Right renal pelvis (tissue), 4 donors: ENCODE measurements at places on chromosomes 16 and 17. TPM values are rescaled to one million over a fixed set of nuclear protein-coding genes. Genes with fewer than 3 reads are reported as not detected.

DNA sequence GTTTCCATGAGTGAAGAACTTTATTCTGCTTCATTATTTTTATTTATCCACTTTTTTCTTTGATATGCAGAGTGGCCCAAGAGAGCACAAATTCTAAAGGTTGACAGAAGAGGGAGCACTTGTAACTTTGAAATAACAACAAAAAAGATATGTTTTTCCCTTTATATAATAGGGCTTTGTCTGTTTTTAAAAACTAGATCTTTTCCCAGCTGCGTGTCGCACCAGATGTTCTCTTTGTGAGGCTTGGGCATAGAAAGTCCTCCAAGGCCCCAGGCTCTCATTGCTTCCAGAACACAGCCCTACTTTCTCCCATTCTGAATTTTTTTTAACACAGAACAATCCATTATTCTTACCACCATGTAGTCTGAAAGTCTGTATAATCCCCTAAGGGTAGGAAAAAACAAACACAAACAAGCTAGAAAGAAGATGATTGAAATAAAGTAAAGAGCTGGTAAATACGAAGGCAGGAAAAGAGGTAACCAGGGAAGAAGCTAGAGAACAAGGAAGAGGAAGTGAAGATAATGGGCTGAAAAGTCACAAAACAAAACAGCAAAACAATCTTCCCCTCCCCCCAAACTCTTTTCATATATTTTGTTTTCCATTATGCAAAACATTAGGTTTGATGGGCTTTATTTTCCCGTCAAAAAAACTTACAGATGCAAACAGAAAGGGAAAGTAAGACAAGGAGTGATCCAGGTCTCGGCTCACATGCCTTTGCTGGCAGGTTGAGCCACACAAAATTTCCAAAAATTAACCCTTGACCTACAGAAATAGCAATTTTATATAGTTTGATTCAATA lies 160.4 kb downstream of the ABCA8 start:
- no peak for DNase-seq

DNA sequence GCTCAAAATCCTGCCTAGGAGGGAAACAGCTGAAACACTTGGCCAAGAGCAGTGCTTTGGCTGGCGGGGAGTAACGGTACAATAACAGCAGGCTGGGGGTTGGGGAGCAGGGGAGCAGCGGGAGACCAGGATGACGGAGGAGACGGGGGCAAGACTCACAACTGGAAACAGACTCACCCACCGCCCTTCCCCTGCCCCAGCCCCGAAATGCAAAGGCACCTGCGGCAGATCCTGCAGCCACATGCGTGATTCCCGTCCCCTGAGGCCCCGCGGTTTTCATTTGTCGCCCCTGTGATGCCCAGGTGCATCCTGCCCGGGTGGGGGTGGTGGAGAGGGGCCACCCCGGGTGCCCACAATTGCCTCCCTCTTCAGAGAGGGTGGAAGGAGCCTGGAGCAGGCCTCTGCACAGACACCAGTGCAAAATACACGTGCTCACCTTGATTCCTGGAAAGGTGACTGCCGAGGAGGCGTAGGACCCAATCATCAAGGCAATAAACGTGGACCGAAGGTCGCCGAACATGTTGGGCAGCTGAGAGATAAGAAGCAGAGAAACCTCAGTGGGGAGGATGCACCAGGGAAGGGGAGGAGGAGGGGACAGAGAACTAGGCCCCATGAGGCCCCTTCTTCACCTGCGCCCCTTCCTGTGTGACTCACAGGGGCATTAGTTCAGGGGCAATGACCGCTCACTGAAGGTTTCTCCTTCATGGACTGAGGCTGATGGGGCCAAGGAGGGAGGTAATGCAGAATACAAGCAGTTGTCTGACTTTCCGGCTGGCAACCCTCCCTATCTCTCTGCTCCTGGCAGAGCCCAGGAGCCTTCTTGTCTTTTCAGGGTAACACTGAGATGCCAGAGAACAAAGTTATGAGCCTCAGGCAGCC lies 30.4 kb upstream of the PITPNA start:
- DNase-seq = no peak

GRCh38 chr17:4859816-4860625 lies 26.9 kb downstream of the MINK1 start:
- no peak for DNase-seq

DNA sequence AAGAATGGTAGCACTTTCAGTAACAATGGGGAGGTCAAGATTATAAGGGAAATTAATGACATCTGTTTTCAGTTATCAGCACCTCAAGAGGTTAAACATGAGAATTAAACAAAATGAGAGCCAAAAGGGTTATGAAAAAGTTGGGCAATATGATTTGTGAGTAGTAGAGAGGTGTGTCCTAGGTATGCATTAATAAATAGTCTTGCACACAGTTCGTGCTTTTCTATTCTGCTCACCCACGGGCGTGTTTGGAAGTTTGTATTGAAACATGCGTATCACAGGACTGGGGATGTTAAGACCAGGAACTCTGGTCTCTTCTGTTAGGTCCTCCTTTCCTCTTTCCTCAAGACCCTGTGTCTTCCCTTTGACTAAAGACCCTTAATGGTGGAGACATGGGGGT lies 6.0 kb downstream of the BPTF start:
- DNase-seq = no peak

- no peak for DNase-seq
Observed at GRCh38 chr16:70665806-70666735, 19.7 kb downstream of the IL34 start.

DNA sequence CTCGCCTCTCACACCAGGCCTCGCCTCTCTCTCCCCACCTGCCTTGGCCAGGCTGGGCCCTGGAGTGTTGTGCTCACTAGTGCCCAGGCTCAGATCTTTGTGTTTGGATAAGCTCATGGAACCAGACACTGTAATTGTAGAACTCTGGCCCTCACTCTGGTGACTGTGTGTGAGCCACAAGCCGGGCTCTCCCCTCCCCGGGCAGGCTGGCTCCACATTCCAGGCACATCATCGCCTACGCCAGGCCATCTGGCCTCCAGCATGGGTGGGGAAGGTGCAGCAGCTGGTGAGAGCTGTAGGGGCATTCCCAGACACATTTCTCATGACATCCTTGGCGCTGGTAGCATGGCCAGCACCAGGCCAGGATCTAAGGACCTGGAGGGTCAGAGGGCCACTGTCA lies 202.3 kb downstream of the RAB11FIP4 start:
- no peak for DNase-seq

DNA sequence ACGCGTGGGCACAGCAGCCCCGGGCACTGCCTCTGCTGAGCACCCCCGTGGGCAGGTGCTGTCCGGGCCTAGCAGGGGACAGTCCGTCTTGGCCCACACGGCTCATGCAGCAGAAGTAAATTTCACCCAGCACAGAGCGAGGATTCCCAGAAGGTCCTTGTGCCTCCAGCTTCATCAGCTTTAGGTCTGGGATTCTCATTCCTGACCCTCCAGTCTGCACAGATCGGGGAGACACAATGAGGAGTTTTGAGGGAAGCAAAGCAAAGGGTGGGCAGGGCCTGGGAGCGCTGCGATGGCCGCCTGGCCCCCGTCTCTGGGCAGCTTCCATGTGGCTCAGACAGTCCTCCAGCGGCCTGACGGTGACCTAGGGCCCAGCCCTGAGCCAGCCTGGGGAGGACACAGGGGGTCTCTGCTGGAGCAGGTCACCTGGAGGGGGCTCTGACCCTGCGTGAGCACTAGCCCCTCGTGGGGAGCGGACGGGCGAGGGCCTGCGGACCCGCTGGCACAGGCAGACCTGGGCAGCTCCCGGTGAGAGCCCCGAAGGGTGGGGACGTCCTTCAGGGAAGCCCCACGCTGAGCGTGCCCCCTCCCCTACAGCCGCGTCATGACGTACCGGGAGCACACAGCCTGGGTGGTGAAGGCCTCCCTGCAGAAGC lies 30.7 kb upstream of the CHMP6 start:
- DNase-seq = no peak

GRCh38 chr16:54398986-54399385 lies 112.4 kb upstream of the IRX3 start:
- DNase-seq = no peak

GRCh38 chr17:28551421-28552175 lies 826 bp downstream of the UNC119 start:
- no peak for DNase-seq

DNA sequence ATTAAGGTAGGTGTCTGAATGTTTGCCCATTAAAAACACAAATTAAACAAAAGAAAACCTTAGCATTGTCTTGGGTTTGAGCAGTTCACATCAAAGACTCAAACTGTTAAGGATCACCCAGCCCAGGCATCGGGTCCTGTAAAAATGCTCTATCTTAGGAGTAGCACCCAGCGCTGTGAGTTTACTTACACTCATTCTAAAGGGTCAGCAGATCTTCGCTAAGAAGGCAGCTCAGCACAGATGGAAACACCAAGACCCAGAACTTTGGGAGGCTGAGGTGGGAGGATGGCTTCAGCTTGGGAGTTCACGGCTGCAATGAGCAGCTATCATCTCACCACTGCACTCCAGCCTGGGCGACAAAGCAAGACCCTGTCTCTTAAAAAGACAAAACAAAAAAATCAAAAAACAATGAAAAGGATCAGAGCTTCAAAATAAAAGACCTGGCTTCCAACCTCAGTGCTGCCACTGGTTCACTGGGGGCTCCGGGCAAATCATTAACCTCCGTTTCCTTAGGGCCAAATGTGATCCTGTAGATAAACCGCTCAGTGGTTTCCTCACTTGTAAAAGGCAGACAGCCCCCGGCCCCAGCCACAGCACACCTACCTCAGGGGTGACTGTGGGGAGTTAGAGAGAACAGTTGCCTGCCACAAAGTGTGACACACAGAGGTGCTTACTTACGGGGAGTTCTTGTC lies 11.1 kb downstream of the COG1 start:
- DNase-seq = no peak

GRCh38 chr16:85935391-85935973 lies 36.5 kb downstream of the IRF8 start:
- DNase-seq = no peak

- no peak for DNase-seq
Observed at GRCh38 chr16:56669005-56669839, at the start of gene MT1H. MT1H (plus strand) TSS chr16:56669814; CDS start chr16:56669885, 71 bp downstream.

DNA sequence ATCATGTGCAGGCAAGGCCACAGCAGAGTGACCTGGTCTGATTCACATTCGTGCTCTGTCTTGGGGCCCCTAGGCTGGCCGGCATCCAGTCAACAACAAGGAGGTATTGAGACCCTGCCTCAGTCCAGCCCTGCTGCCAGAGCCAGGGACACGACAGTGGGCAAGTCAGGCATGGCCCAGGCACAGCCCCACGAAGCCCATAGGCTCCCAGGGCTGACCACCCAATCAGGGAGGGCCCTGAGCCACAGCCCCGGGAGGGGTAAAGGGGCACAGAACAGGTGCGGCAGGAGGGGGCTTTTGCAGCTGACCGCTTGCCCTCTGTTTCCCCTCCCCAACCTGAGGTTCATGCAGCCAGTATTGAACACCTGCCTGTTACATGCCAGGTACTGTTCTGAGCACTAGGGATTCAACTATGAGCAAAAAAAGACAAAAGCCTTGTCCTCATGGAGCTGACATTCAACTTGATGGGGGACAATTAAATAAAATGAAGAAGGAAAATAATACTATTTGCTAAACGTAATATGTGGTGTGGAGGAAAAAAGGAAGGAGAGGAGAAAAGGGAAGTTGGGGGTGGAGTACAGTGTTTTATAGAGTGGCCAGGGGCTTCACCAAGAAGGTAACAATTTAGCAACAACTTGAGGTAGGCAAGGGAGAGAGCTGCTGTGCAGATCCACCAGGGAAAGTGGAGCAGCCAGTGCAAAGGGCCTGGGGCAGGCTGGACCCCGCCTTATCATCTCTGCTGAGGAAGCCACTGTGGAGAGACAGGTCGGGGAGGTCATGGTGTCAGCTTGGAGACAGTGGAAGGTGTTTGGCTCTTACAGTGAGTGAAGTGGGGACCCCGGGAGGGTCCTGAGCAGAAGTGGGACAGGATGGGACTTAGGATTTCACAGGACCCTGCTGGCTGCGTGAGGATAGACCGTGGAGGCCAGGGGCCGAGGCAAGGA lies 6.1 kb downstream of the DRC3 start:
- DNase-seq = no peak

DNA sequence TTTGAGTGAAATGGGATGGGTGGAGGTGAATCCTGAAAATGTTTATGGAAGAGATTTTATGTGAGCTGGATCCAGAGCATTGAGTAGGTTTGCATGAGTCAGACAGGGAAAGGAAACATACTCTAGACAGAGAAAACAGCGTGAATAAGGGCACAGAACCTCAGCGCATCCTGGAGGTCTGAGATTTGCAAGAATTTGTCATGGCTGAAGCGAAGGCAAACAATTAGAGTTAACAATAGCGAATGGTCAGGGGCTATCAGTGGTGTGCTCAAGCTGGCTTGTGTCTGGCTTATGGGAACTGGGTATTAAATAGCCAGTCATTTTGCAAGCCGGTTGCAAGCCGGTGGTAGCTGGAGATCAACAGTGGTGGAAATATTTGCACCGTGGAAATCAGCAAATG lies 36.4 kb downstream of the MAP2K6 start:
- DNase-seq = no peak

GRCh38 chr17:36768394-36768793 lies 167.0 kb downstream of the MRM1 start:
- peak; percentile 35 for DNase-seq

- DNase-seq = no peak
Observed at GRCh38 chr17:61284174-61284573, 115.5 kb upstream of the TBX2 start.

DNA sequence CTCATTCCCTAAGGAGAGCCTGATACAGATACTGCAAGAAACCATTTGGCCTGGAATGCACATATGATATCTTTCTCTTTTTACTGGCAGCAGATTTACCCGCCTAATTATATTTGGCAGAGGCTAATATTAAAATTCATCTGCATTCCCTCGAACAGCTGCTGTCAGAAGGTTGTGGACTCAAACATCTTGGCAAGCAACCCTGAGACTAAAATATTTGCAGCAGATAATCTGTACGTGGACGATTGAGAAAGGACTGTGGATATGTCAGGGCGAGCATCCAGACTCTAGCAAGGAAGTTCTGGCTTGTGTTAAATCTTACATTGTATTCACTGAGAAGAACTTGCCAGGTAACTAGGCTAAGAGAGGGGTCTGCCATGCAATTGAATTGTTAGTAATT lies 65.2 kb downstream of the SNX20 start:
- DNase-seq = no peak

GRCh38 chr17:65568918-65569317 lies 7.5 kb upstream of the AXIN2 start:
- no peak for DNase-seq

GRCh38 chr16:84535408-84535807 lies 30.9 kb upstream of the MEAK7 start:
- no peak for DNase-seq

The TRPV3 gene
- polyA plus RNA-seq = 0.61 TPM

The MEAK7 gene
- 19.2 TPM for polyA plus RNA-seq

The AGRP gene
- polyA plus RNA-seq = 0.31 TPM

The NLE1 gene
- 17.2 TPM for polyA plus RNA-seq

The CEP95 gene
- 91.9 TPM for polyA plus RNA-seq

The SRL gene
- polyA plus RNA-seq = 1.2 TPM

The KRTAP2-3 gene
- not detected for polyA plus RNA-seq

The CX3CL1 gene
- polyA plus RNA-seq = 40.4 TPM

The PERCC1 gene
- 0.26 TPM for polyA plus RNA-seq

The KRTAP16-1 gene
- not detected for polyA plus RNA-seq

The EPN3 gene
- 10.3 TPM for polyA plus RNA-seq

The CHD9 gene
- polyA plus RNA-seq = 59.6 TPM

The ASPHD1 gene
- 0.60 TPM for polyA plus RNA-seq

The ALOX12B gene
- 0.72 TPM for polyA plus RNA-seq
